Activated T-helper 2 cell treated with anti-CD3 and anti-CD28 coated beads, Interferon-gamma antibody, Interleukin-2, Interleukin-4, amounts not matched to agents 10 μg/mL and 5 μg/mL and 100 μg/mL, durations not matched to agents 14 hours and 24 hours and 36 hours (primary cell): ENCODE measurements at places on chromosomes 5 and 9. TPM values are rescaled to one million over a fixed set of nuclear protein-coding genes. Genes with fewer than 3 reads are reported as not detected.

TIMD4 gene
- 5.3 and 5.5 TPM in 2 replicates for total RNA-seq

DNA sequence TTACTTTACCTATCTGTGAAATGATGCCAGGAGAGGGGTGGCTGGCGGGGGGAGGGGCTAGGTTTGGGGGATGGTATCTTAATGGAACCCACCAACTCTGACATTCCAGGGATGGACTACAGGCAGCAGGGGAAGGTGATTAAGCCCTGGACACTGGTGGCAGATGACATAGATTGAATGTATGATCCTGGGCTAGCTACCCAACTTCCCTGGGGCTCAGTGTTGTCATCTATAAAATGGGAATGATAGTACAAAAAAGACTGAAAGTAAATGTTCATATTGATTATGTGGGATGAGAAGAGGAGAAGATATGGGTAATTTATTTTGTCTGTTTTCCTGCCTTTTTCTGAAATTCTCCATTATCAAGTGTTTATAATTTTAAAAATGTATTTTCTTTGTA, 6.2 kb downstream of the CORO2A start:
- DNase-seq: no peak

- no peak for DNase-seq
Observed at GRCh38 chr9:137656416-137656815, 37.6 kb downstream of the EHMT1 start.

DNA sequence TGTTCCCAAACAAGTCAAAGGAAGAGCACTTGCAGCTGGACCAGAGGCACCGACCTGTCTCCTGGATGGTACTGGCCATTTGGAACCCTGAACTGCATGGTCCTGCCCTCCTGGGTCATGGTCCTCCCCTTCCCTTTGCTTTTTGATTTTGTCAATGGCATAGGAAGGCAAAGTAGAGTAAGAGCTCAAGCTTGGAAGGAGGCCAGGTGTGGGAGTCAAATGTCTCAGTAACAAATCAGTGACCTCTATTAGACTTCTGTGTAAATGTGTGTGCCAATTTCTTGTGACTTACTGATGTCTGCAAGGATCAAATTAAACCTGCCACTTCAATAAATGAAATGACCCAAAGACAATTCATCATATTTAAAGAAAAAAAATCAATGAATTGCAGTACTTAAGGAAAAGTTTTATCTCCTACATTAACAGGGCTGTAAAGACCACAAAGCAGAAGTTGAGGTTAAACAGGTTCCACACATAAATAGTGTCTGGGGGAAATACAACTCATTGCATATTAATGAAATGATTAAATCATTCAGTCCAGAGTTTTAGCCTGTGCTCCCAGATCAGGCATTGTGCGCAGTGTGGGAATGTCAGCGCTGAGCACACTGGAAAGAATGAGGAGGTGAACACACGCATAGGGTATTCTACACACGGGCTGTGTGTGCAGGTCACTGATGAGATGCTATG, 32.7 kb downstream of the OSMR start:
- DNase-seq: no peak
